Right lung (tissue), 10 donors: ENCODE measurements at places on chromosomes 13 and 19. TPM values are rescaled to one million over a fixed set of nuclear protein-coding genes. Genes with fewer than 3 reads are reported as not detected.

ZNF524 gene
- polyA plus RNA-seq: 6.1 TPM

TPT1 gene
- polyA plus RNA-seq: 8,531 TPM

- no peak for DNase-seq
Observed at GRCh38 chr19:39843919-39844793, 2.0 kb downstream of the FBL start.

DNA sequence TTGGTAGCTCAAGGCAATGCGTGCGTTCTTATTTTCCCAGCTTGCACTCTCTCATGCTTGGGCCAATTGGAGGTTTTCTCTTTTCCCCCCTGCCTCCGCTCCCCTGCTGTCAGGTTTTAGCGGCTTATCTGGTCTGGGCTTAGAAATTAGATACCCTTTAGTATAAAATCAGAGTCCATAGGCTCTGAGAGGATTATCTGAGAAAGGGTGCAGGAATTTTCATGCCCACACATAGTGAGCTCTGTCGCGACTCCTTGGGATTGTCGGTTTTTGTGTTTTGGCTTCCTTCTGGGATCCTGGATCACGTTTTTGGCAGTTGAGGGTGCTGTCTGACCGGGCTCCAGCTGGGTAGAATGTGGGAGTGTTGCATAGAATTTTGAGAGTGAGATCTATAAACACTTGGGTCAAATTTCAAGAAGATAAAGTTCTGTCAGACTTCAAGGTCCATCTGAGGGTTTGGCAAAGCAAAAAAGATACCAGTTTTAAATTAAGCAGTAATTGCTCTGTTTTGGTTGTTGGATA lies 12.4 kb downstream of the CHAF1A start:
- peak; percentile 63 for DNase-seq

LYPD5 gene
- polyA plus RNA-seq: 0.49 TPM

DNA sequence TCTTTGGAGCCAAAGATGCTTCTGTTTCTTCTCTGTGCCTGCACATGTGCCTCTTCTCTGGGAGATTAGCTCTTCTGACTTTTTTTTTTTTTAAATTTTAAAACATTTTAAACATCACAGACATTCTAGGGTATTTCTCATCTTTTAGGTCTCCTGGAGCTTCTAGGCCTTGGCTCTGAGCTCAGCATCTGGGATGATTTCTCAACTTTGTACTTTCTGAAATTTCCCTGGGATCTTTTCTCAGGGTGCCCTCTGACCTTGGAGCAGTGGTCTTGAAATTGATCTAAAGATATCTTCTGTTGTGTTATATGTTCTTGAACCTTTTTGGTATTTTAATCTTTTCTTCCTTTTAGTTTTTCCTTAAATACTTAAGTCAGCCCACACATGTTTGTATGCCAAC lies 6.2 kb downstream of the WASF3 start:
- no peak for DNase-seq

GRCh38 chr13:73465617-73465971 lies 406.8 kb downstream of the KLF5 start:
- DNase-seq: no peak

CLEC4M gene
- 0.97 TPM for polyA plus RNA-seq

DNA sequence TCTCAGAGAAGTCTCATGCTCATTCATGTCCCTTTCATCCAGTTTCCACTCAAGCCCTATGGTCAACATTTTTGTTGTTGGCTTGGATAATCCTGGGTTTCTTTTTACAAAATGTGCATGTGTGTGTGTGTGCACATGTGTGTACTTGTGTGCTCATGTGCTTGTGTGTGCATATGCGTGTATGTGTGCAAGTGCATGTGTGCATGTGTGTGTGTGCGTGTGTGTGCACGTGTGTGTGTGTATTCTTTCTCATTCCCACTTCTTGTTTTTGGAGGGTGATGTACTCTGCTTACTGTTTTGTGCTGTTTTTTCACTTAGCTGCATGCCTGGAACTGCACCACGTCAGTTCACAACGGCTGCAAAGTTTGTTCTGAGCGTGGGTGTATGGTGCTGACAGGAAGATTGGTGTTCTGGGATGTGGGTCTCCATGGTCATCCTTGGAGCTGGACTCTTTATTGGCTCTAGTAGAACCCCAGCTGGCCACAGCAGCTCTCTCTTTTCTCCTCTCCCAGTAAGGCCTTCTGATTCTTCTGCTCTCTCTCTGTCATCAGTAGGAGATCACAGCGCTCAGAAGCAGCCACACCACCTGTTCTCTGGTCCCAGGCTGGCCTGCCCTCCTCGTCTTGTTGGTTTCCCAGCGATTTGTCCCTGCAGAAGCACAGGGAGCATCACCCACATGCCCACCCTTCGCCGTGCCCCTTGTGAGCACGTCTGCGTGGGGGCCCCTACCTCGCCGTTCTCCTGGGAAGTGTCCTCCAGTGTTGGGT lies 60.8 kb downstream of the SOX1 start:
- DNase-seq: no peak

KLK11 gene
- 2.1 TPM for polyA plus RNA-seq

- DNase-seq: no peak
Observed at GRCh38 chr13:108807841-108808240, 178.4 kb downstream of the MYO16 start.

GRCh38 chr19:38135150-38135998 lies 88.6 kb downstream of the DPF1 start:
- DNase-seq: no peak

DNA sequence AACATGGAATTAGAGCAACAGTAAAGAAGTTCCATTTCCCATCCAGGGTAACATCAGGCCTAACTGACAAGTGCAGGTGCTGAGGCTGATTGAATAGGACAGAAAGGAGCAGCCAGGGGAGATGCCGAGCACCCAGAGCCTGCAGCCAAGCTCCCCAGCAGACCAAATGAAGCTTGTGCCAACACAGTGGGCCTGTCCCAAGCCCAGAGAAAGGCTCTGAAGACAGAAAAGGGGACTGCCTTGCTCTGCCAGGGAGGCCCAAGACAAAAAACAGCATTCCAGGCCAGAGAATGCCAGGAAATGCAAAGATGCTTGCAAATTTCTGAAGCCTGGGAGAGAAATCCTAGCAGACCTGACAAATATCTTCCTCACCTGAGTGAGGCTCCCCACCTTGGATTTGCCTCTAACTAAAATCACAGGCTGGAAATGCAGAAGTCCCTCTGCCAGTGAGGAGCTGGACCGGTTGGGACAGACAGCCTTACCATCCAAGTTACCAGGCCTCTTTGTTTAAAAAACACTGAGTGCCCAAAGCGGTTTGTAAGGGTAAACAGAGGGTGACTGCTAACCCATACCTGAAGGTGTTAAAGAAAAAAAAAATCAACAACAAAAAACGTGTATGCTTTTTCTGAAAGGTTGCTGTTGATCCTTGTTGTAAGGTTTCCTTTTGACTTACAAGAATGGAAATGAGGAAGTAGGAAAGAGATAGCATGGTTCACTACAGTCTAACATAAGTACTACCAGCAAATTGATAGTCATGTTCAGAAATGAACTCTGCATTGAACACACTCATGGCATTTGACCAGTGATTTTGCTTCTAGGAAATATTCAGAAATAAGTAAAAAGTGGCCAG lies 11.8 kb upstream of the HMGB1 start:
- DNase-seq: no peak

NXNL1 gene
- not detected for polyA plus RNA-seq

DNA sequence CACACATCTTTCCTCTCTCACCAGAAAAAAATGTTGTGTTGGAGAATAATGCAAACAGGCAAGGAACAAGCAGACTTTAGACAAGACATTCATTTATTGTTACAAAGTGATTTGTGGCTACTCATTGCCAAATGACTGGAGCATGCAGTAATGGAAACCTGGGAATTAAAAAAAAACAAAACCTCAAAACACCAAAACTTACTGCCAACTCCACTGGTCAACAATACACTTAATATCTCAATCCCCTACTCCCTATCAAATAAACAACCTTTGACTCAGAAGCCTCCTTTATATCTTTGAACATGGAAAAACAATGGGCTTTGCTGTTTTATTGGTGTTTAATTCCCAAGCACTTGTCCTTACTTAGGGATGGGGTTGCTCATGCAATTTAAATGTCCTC lies 112.8 kb downstream of the POSTN start:
- no peak for DNase-seq

PRTN3 gene
- polyA plus RNA-seq: 2.1 TPM

- DNase-seq: no peak
Observed at GRCh38 chr13:31814536-31814935, 75.2 kb downstream of the RXFP2 start.

UCHL3 gene
- polyA plus RNA-seq: 21.0 TPM

- DNase-seq: no peak
Observed at GRCh38 chr19:17330262-17331044, 4.2 kb downstream of the ANO8 start.

DNA sequence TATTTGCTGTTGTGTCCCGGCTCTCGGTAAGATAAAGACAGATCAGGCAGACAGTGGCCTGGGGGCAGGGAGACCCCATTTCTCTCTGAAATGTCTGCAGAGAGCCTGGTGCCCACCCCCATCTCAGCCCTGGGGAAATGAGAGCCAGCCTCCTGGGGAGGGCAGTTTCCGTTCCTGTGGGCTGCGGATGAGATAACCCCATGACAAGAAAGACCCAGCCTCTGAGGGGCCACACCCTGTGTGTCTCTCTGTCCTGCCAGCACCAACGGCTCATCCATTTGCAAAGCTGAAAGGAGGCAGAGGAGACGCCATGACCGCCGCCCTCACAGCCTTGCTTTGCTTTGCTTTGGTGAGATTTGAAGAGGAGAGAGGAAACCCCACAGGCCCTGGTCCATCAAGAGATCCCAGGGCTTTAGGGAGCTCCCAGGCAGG lies 28.1 kb upstream of the KIR3DL3 start:
- DNase-seq: no peak
